Smooth muscle cell of trachea (primary cell): ENCODE measurements at places on chromosomes 3 and 15. TPM values are rescaled to one million over a fixed set of nuclear protein-coding genes. Genes with fewer than 3 reads are reported as not detected.

OR5K2 gene
- not detected in 2 replicates for total RNA-seq

LRRC31 gene
- total RNA-seq = not detected in 2 replicates

SNTN gene
- not detected in 2 replicates for total RNA-seq

UBP1 gene
- total RNA-seq = 48.0 and 54.3 TPM in 2 replicates
